SHP77 (cell line): ENCODE measurements at places on chromosomes 2 and 18.
A peak's percentile ranks its signal among the peaks of the same experiment; 100 is the strongest.

DNA sequence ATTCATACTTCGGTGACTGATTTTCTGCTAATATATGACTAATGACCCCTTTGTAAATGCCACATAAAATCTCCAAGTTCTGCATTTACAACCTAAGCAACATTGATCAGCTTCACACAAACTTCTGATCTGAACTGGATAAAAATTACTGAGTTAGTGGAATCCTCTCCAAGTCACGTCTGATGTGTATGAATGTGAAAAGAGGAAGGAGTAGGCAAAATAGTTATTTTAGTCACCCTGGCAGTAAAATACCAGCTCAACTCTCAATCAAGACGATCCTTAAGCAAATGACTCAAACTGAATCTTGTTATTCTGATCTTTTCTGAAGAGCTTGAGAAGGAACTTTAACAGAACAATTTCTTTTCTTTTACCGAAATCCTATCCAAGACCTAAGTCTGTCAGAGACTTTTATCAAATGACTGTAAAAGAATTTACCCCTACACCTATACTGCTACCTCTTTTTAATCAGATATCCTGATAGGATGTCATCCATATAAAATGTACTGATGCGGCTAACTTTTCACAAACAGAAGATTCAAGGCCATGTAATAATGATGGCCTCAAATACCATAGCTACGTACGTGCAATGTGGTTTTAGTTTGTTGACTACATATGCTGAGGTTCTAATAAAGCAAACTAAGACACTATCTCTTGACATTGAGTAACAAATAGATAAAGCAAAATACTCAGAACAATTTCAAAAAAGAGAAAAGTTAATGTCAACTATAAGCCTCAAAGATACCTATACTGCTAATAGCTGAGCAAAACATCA, 23.7 kb downstream of the CUL3 start:
- DNase-seq = no peak

GRCh38 chr2:222728621-222729020, 57.2 kb downstream of the MOGAT1 start:
- DNase-seq = no peak

- DNase-seq = peak; percentile 60
Measured at GRCh38 chr18:28175930-28176697, 816 bp downstream of the CDH2 start.

GRCh38 chr2:115635430-115635829, 1193.0 kb downstream of the DPP10 start:
- DNase-seq = no peak

GRCh38 chr2:207337234-207338219, 171.8 kb upstream of the KLF7 start:
- no peak for DNase-seq

GRCh38 chr2:231461516-231461971, 2.7 kb downstream of the NCL start:
- DNase-seq = no peak

DNA sequence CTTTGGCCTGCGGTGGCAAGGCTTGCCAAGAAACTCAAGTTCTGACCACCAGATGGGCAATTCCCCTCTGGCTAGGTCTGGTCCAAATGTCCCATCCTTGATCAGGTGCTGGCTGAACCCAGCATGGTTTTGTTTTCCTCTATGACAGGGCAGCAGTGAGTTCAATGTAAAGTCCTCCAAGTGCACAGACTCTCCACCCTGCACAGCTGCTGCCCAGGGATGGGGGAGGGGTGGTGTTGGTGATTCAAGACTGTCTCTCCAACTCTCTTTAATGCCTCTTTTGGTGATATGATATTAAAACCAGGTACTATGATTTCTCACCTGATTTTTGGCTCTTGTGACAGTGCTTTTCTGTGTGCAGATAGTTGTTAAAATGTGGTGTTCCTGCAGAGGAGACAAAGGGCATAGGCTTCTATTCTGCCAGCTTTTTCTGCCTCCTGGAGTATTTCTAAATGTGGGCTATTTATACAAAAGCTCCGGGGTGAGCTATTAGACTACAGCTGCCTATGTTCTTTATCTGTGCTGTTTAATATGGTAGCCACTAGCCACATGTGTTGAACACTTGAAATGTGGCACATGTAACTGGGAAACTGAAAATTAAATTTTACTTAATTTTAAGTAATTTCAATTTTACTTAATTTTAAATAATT, 64.0 kb upstream of the STK39 start:
- DNase-seq = peak; percentile 21

DNA sequence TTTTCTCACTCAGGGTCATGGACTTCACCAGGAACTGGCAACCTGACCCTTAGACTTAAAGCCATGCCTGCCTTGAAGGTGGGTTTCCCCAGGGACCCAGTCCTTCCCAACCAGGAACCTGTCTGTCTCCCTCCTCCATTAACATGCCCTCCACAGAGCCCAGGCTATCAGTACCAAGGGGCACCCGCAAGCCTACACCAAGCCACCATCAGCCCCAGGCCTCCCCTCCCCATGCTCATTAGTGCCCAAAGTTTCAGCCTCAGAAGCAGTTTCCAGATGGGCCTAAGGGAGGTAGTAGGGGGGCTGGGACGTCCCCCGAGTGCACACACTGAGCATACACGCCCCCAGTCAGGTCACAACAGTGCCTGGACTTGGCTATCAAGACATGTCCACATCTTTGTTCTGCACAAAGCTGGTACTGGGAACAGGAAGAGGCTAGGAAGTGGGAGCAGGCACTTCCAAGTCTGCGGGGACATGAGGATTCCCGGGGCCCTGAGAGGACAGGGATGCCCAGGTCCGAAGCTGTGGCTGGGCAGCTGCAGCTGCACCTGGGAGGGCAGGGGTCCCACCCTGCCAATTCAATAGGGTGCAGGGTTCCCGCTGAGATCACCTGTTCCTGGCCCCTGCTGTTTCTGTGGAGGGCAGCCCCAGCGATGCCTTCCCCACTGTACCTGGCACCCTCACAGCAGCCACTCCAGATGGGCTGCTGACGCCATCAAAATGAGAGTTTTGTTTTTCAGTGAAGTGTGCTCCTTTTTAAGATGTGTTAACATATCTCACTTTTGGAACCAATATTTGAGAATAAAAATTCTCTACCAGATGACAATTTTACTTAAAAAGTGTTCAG, 731.4 kb downstream of the NR4A2 start:
- DNase-seq = no peak

DNA sequence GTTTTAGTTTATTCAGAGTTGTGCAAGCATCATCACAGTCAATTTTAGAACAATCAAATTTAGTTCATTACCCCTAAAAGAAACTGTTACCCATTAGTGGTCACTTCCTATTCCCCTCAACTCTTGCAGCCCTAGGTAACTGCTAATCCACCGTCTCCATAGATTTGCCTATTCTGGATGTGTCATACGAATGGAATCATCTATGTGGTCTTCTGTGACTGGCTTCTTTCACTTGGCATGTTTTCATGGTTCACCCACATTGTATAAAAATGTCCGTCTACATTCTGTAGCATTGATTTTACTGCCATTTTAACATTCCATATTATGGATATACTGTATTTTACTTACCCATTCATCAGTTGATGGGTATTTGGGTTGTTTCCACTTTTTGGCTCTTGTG, 5.3 kb upstream of the CEP68 start:
- no peak for DNase-seq

DNA sequence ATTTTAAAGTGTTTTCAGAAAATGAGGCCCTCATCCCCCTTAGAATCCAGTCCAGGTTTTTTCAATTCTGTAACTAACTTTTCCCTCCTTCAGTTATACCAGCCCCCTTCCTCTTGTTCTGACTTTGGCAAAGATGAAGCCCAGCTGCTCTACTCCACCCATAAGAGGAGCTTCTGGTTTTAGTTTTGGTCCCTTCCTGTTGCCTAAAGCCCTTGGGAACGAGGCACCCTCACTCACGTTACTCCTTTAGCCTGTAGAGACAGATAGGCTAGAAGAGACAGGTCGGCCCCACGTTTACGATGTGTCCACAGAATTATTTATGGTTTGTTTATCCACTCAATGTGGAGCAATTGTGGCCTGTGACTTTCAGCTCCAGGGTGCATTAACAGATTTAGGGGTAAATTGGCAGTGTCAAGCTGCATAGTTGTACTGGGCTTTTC, 454.2 kb upstream of the TNP1 start:
- peak; percentile 58 for DNase-seq

DNA sequence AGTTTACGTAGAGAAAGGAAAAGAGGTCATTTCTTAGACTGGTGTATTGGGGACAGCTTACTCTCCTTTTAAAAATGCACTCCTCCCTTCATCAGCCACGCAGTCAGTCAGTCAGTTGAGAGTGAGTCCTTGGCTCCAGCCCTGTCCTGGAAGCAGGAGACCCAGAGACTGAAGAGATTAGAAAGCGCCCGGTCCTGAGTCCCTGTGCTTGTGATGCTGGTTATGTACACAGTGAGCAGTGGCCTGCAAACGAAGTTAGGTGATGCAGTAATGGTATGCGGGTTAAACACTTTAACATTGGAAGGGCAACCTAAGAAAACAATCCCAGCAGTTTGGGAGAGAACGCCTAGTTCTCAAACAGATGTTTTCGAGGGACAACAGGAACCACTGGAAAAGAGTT, 6.3 kb upstream of the ASB1 start:
- DNase-seq = no peak

DNA sequence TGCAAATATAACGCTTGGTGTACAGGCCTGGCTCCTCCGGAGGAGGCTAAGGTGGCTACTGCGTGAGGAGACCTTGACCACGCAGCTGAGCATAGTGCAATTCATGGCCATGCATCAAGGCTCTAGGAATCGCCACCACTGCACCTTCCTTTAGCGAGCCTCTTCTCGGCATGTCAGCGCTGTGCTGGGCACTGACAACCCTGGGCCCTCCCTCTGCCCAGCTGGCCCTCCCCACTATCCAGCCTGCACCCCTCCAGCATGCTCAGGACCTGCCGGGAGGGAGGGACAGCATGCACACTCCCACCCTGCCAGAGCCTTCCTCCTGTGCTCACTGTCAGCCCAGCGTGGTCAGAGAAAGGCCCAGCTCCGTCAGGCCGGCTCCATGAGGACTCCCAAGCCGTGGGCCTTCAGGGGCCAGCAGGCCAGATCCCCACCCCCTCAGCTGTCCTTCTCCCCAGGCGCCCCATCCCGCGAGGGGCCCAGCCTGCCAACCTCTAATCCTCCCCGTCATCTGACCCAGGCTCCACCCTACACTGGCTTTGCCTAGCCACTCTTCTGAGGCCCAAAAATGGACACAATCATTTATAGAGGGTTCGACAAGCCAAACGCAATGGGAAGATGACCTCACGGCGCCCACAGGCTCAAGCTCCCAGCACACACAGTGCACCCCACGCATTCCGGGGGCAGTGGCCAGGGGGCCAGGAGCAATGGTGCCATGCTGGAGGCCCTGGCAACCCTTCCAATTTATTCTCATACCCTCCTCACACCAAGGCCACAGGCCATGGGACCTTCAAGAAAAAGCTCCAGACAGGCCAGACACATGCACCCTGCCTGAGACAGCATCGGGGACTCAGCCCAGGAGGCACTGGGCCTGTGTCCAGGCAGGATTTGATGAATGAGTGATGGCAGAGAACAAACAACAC, 3.5 kb downstream of the BIN1 start:
- no peak for DNase-seq

DNA sequence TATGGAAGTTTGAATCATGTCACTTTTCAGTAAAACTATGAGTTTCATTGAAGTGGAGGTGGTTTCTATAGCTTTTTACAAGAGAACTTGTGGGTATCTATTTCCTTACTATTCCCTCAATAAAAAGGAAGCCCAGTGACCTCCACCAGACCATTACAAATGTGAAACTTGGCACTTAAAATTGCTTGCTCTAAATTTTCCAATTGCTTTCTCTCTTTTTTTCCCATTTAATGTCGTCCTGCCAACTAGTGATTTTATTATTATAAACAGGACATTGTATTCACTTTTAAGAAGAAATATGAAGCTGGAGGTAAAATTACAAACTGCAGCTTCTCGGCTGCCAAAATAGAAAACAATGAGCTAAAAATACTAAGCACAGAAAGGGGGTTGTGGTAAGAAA, 208.2 kb upstream of the ALPP start:
- DNase-seq = no peak

DNA sequence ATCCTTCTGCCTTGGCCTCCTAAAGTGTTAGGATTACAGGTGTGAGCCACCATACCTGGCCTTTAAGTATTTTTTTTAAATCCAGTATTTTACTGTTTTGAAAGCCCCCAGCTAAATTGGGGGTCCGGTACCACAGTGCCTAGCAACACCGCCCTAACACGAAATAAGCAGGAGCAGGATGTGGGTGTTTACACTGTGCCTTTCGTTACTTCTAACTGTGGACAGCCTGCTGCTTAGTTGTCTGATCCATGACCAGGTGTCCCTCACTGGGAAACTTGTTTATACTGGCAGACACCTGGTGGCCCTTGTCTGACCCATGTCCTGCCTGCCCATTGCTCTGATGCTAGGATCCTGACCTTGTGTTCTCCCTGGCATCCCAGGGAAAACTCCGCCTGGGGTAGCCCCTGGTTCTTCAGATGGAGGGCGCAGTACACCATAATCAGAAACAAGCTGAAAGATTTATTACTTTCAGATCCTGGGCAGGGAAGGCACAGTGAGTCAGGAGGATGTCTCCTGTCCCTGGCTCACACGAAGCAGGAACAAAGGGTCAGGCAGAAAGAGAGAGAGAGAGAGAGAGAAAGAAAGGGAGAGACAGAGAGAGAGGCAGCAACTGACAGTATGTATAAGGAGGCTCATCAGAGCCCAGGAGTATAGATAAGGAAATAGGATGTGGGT, 55.7 kb downstream of the NCAPH start:
- DNase-seq = peak; percentile 43

GRCh38 chr2:231745303-231746038, 35.6 kb downstream of the PDE6D start:
- DNase-seq = no peak

DNA sequence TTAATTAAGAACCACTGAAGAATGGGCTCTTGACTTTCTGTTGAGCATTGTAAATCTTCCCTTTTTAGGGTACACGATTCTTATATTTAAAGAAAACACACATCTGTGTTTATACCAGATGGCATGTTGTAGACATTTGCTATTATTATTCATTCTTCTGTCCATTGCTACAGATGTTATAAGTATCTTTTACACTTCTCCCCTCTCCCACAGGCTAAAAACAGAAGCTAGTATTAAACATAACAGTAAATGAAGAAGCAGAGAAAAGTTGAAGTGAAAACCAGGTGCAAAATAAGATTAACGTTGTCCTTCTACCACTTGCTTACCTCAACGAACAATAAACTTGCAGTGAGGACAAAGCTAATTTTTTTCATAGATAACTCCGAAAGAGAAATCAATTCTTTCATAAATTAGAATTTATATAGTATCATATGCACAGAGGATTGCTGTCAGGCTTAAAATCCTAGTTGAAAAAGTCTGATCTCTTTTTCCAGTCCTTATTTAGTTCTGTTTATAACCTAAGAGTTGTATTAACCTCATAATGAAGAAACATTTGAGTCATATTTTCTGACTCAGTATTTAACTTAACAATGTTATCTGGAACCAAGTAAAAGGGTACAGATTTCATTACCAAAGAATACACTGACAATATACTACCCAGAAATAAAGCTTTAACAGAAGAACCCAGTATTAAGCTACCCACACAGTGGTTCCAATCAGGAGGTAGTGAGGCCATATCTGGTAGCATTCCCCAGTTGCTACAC, 16.4 kb upstream of the ZNF385B start:
- no peak for DNase-seq

GRCh38 chr2:215811003-215811402, 202.3 kb downstream of the MREG start:
- no peak for DNase-seq

GRCh38 chr2:9213477-9214051, 7.0 kb downstream of the ASAP2 start:
- DNase-seq = no peak

- DNase-seq = no peak
Measured at GRCh38 chr18:42287047-42287446, 332.0 kb downstream of the PIK3C3 start.

GRCh38 chr2:103945083-103945482, 908.8 kb upstream of the POU3F3 start:
- DNase-seq = no peak

- no peak for DNase-seq
Measured at GRCh38 chr2:111025288-111025687, 95.4 kb upstream of the BCL2L11 start.
